ENCODE measurements at places on chromosomes 1 and 21. TPM values are rescaled to one million over a fixed set of nuclear protein-coding genes. Genes with fewer than 3 reads are reported as not detected.

The HCRTR1 gene
- not detected for total RNA-seq

The OR6K3 gene
- total RNA-seq = not detected

The AMPD1 gene
- not detected for total RNA-seq

The SPOCD1 gene
- 8.0 TPM for total RNA-seq

The BRDT gene
- total RNA-seq = not detected

The OR2T33 gene
- total RNA-seq = not detected

The SLC16A4 gene
- 173 TPM for total RNA-seq

The LEFTY2 gene
- total RNA-seq = not detected

The LIPI gene
- total RNA-seq = not detected

The NOS1AP gene
- not detected for total RNA-seq

The CD1B gene
- total RNA-seq = not detected

The KIF14 gene
- 5.6 TPM for total RNA-seq

The RBP7 gene
- 9.7 TPM for total RNA-seq

The KCNA3 gene
- total RNA-seq = not detected

The RHCE gene
- 0.15 TPM for total RNA-seq

The LCE1A gene
- total RNA-seq = not detected

The SLC9C2 gene
- 0.60 TPM for total RNA-seq

The GART gene
- 137 TPM for total RNA-seq

The EVI5 gene
- 45.0 TPM for total RNA-seq

The PTPRU gene
- 25.7 TPM for total RNA-seq

The DISC1 gene
- total RNA-seq = 2.4 TPM

The LHX8 gene
- total RNA-seq = not detected

The ADGRL2 gene
- total RNA-seq = 117 TPM

The SFN gene
- total RNA-seq = 97.9 TPM
